IMR-90 (cell line): ENCODE measurements at places on chromosomes 4 and X.
A peak's percentile ranks its signal among the peaks of the same experiment; 100 is the strongest.

- no peaks in the 10 kb centered on the region for H3K27me3 ChIP-seq
- H3K27ac ChIP-seq = no peak overlapping the region
- no peaks in the 10 kb centered on the region for H3K4me1 ChIP-seq
- peak; percentile 41 for DNase-seq
These were observed 315.8 kb downstream of the STIM2 start for GRCh38 chr4:27176400-27176799.

DNA sequence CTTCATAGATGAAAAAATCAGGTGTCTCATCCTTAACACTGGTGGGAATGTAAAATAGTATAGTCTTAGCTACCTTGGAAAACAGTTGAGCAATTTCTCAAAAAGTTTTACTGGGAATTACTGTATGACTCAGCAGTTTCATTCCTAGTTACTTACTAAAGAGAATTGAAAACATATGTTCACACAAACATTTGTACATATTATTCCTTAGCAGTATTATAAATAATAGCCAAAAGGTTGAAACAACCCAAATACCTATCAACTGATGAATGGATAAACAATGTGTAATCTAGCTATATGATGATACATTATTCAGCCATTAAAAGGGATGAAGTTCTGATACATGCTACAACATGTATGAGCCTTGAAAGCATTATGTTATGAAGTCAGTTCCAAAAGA, 41.7 kb downstream of the RBM46 start:
- H3K4me1 ChIP-seq = no peaks in the 10 kb centered on the region
- H3K4me3 ChIP-seq = no peak overlapping the region
- peak; percentile 84 for DNase-seq
- H3K36me3 ChIP-seq = no peaks in the 10 kb centered on the region
- H3K27ac ChIP-seq = peak overlapping the region; percentile 59; the same call in 1 of the 2 replicates
- no peaks in the 10 kb centered on the region for H3K27me3 ChIP-seq

DNA sequence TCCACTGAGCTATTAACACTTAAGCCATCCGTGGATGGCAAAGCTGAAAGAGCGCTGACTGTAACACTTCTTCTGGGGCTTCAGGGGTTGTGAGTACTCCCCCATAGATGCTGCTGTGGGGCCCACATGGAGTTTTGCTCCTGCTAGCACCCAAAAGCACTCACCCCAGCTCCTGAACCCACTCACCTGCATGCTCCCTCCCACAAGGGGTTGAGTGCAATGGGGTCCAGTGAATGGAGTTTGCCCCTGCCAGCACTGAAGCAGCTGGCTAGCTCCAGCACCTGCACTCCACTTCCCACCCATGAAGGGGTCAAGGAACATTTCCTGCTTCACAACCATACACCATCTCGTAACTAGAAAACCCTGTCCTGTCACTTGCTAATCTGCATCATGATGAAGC, 78.9 kb downstream of the IL21 start:
- no peak for DNase-seq
- H3K4me1 ChIP-seq = 0 out of 2 replicates have a peak, but pooled peaks cover 2% of the 10 kb centered on the region
- no peaks in the 10 kb centered on the region for H3K27me3 ChIP-seq
- no peaks in the 10 kb centered on the region for H3K36me3 ChIP-seq
- no peak overlapping the region for H3K4me3 ChIP-seq

GRCh38 chr4:52718123-52718522, 33.1 kb downstream of the ERVMER34-1 start:
- peaks cover 32% of the 10 kb centered on the region for H3K36me3 ChIP-seq
- peak; percentile 49 for DNase-seq
- H3K4me1 ChIP-seq = no peaks in the 10 kb centered on the region
- no peak overlapping the region for H3K27ac ChIP-seq
- H3K4me3 ChIP-seq = no peak overlapping the region

DNA sequence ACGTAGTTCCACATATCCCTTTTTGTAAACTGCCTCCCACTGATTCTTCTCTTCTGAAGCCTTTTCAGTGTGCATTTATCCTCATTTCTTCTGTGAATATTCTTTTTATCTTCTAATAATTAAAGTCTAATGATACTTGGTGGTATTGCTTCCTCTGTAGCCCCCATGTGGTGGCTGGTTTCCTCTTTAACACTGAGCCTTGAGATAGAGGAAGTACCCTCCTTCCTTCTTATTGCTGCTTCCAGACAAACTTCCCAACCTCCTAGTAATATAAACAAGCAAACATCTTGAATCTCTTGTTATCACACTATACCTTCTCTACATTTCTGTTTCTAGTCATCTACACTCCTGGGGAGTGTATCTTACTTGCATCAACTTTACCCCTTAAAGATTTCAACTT, 310.5 kb upstream of the GIMD1 start:
- no peak for DNase-seq
- no peak overlapping the region for H3K27ac ChIP-seq
- no peaks in the 10 kb centered on the region for H3K4me1 ChIP-seq
- H3K27me3 ChIP-seq = no peaks in the 10 kb centered on the region

DNA sequence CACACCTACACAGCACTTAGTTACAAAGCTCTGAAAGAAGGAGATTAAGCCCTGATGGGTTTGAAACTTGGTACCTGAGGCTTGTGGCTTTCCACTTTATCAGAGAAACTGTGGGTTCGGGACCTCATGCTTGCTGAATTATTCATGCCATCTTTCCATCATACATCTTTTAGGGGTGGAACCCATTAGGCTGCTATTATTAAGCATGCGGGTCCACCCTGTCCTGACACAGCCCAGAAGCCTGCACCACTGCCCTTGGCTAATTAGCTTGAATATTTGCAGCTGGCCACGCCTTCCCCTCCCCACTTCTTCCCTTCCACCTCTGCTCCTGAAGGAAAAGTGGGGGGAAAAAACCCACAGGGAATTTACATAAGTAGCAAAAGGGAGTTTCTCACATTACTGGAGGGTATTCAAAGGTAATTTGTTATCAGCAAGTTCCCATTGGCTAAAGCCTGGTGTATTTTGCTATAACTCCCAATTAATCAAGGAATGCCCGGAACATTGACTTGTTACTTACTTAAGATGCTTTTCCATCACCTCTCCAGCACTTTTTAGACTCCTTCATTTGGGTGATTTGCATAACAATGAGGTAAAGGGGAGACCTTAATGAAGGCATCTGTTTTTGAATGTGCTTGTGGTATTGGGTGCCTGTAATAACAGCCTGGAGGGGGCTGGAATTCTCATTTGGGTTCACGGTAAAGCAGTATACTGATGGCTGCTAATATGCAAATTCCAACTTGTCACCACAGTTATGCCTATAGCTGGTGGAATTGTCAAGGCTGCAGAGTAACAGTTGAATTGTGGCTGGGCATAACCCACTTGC, 231.7 kb upstream of the GATB start:
- H3K27me3 ChIP-seq = no peaks in the 10 kb centered on the region
- no peak overlapping the region for H3K27ac ChIP-seq
- H3K36me3 ChIP-seq = no peaks in the 10 kb centered on the region
- H3K4me3 ChIP-seq = no peak overlapping the region
- peaks cover 3% of the 10 kb centered on the region; the same call in 1 of the 2 replicates for H3K4me1 ChIP-seq

DNA sequence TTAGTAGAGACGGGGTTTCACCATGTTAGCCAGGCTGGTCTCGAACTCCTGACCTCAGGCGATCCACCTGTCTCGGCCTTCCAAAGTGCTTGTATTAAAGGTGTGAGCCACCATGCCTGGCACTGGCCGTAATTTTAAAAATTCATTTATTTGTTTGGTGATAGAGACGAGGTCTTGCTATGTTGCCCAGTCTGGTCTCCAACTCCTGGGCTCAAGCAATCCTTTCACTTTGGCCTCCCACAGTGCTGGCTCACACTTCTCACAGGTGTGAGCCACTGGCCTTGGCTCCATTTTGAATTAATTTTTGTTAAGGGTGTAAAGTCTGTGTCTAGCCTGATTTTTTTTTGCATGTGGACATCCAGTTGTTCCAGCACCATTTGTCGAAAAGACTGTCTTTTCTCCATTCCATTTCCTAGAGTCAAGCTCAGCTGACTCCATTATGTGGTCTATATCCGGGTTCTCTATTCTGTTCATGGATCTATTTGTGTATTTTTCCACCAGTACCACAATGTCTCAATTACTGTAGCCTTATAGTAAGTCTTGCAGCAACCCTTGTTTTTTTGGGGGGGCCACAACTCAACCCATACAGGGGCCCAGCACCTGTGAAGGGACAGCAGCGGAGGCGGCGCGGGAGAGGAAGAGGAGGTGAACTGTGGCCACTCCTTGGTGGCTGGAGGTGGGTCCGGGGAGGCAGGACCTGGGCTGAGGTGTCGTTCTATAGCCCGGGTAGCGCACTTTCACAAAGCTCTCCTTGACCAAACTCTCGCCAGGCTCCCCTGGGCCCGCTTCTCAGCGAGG, 1.5 kb upstream of the NSD2 start:
- H3K36me3 ChIP-seq = no peaks in the 10 kb centered on the region
- H3K27ac ChIP-seq = peak overlapping the region; percentile 96
- peak overlapping the region; percentile 95 for H3K4me3 ChIP-seq
- H3K4me1 ChIP-seq = peaks cover 13% of the 10 kb centered on the region
- peaks cover 2% of the 10 kb centered on the region; the same call in 1 of the 2 replicates for H3K27me3 ChIP-seq
- no peak for DNase-seq

DNA sequence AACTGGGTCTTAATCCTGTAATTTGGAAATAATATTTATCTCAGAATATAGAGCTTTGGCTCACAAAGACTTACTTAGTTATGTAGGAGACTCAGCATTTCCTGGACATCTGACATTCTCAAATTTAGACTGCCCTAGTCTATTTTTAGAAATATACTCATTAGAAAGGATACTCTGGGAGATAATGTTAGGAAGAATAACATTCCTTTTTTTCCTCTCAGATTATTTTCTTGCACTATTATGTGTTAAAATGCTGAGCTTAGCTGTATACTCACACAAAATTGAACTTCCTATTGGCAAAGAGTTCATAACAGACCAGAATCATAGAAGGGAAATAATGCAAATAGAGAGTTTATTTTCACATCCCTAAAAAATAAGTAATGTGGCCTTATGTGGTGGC, 1424.9 kb upstream of the PCDH7 start:
- H3K36me3 ChIP-seq = no peaks in the 10 kb centered on the region
- H3K27ac ChIP-seq = no peak overlapping the region
- H3K4me1 ChIP-seq = no peaks in the 10 kb centered on the region
- H3K27me3 ChIP-seq = no peaks in the 10 kb centered on the region
- H3K4me3 ChIP-seq = no peak overlapping the region

DNA sequence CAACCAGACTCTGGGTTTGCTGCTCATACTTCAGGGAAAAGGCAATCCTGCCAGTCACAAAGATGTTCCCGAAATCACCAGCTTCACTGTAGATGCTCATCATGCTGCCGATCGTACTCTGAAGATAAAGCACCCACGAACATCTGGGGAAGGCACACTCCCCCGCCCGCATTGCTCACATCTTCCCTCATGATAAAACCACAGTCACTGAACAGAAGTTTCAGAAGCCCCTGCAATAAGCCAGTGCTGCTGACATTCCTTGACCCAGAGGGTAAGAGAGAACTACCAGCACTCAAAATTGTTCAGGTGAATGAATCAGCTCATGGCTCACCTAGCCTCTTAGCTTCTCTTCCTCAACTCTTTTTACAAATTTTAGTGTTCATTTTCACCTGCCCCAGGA, 43.1 kb downstream of the SRPX2 start:
- H3K4me3 ChIP-seq = no peak overlapping the region
- no peaks in the 10 kb centered on the region for H3K36me3 ChIP-seq
- no peaks in the 10 kb centered on the region; the same call in 1 of the 2 replicates for H3K27me3 ChIP-seq

DNA sequence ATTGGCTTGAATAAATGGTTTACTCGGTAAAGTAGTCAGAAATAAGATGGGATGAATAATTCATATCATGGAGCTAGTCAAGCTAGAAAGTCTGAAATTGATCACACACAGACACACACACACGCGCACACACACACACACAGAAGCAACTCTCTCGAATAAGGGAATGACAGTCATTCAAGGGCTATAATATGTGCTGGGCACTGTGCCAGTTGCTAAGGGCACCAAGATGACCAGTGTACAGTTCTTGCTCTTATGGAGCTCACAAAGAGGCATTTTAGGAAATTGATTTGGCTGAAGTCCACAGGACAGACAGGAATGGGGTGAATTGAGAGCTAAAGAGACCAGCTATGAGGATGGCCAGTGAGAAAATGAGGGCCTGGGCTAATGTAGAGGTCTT, 34.2 kb upstream of the SH3D19 start:
- H3K4me3 ChIP-seq = no peak overlapping the region
- no peaks in the 10 kb centered on the region for H3K4me1 ChIP-seq
- no peak for DNase-seq
- peaks cover 6% of the 10 kb centered on the region; the same call in 1 of the 2 replicates for H3K27me3 ChIP-seq
- no peak overlapping the region for H3K27ac ChIP-seq
- H3K36me3 ChIP-seq = no peaks in the 10 kb centered on the region

DNA sequence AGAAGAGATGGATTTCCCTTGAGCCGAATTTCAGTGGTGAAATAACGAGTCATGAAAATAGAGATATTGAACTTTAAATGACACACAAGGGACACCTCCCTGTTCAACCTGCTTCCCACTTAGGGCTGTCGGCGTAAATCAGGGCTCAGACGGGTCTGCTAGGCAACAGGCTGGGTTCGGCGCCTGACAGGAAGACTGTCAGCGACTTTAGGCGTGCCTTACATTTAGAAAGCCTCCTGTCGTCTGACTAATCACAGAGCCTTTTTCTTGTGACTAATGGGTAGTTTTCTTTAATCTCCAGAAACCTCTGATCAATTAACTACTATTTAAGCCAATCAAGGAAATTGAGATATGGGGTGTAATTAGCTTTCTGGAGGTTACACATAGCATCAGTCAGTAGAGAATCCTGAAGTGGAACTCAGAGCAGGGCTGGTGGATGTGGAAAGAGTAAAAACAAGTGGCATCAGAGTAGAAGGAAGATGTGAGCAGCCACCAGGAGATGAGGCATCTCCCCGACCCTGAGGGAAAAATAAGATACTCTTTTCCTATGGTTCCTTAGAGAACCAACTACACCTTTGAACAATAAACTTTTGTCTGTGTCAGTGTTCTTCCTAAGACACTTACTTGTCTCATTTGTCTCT, 86.2 kb upstream of the HS3ST1 start:
- no peaks in the 10 kb centered on the region for H3K4me1 ChIP-seq
- DNase-seq = no peak
- H3K27me3 ChIP-seq = no peaks in the 10 kb centered on the region; the same call in none of the 2 replicates
- no peak overlapping the region for H3K27ac ChIP-seq
- H3K4me3 ChIP-seq = no peak overlapping the region
- no peaks in the 10 kb centered on the region for H3K36me3 ChIP-seq

DNA sequence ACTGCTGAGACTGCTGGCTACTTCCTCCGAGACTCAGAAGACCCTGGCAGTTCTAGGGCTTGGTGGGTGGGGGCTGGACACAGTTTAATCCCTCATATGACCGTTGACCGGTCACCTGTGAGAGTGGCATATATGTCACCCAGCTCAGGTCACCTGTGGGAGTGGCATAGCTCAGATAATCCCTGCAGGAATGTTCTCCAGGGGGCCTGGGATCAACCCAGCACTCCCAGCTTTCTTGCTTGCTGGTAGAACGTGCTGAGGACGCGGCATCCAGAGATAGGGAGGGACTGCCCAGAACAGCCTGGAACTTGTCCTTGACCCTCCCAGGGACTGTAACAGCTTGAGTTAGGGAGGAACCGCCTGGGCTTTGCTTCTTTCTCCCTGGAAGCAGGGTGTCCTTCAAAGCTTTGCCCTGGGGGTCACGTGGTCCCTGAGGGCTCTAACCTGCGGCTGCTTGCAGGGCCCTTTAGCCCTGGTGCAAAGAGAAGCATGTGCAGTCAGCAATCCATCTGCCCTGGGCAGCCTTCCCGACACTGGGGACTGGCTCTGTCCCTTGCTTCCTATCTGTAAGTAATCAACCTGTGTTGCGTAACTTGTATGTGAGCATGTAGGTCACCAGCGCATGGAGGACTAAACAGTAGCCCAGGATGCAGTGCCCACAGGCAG, 55.3 kb downstream of the ZFYVE28 start:
- peaks cover 23% of the 10 kb centered on the region for H3K27me3 ChIP-seq
- no peak for DNase-seq
- no peak overlapping the region for H3K4me3 ChIP-seq
- no peaks in the 10 kb centered on the region for H3K4me1 ChIP-seq
- H3K36me3 ChIP-seq = no peaks in the 10 kb centered on the region

- no peak overlapping the region for H3K27ac ChIP-seq
- no peaks in the 10 kb centered on the region for H3K36me3 ChIP-seq
These were observed 12.5 kb upstream of the PPARGC1A start for GRCh38 chr4:23902222-23902804.
